ENCODE measurements at places on chromosomes 12 and 14.
A peak's percentile ranks its signal among the peaks of the same experiment; 100 is the strongest.

DNA sequence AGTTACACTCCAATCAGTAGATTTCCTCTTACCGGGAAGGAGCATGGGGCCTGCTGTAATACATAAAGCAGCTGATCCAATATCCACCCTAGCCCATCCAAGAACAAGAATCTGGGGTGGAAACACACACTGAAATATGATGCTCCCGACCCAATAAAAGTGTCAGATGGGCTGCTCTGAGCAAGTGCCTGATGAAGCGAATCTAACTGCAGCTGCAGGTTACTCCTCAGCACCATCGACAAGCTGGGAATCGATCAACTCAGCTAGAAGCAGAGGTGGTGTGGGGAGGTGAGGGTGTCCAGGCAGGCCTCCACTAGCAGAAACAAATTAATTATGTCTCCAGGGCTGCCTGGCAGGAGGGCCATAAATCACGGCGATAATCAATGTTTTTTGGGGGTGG, 64.0 kb upstream of the WSCD2 start:
- no peak for DNase-seq

DNA sequence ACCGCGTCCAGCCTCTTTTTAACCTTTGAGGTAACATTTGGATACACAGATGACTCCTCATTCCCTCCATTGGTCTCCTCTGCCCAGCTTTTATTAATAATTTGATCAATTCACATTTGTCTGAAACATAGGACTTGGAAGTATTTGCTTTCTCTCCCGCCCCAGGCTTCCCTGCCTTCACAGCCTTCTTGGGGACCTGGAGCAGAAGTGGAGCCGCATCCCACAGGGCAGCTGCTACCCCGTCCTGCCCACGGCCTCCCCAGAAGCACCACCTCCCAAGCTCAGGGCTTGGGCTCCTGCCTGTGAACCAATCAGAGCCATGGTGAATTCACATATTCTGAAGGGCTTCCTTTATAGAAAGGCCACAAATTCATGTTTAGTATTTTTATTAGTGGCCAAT, 97.6 kb downstream of the PIWIL1 start:
- no peak for DNase-seq

GRCh38 chr12:108629824-108630476, 3.7 kb downstream of the SELPLG start:
- no peak for DNase-seq

GRCh38 chr14:44880791-44881190, 81.0 kb downstream of the KLHL28 start:
- no peak for DNase-seq

- no peak for DNase-seq
Measured at GRCh38 chr12:101117842-101118241, 92.2 kb downstream of the SLC5A8 start.

- DNase-seq: no peak
Measured at GRCh38 chr12:52210186-52210924, 18.5 kb upstream of the KRT80 start.

DNA sequence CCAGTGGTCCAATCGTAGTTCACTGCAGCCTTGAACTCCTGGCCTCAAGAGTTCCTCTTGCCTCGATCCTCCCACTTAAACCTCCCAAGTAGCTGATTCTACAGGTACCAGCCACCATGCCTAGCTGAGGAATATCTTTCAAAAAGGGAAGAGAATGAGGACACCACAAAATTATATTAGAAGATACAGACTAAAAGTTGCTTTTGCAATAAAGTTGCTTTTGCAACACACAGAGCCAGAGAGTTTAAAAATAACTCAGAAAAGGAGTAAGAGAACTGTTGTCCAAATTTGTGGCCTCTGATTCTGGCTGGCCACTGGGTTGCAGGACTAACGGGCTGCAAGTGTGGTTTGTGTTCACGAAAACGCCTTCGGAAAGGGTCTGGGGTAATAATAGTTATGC, 19.8 kb downstream of the TMEM253 start:
- no peak for DNase-seq

DNA sequence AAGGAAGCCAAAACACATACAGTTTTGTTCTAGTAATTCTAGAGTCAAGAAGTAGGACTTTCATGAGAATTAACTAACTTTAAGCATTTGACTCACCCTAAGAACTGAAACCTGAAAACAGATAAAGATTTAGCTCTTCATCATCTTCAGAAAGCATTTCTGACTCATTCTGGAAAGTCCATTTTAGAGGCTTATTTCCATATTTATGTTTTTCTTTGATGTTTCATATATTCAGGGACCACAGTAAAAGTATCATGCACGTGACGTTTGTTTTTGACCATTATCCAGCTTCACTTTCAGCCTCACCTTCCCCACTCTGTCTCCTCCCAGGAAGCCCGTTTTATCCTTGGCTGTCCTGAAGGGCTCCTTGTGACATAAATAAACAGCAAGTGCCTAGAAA, 79.2 kb downstream of the MDGA2 start:
- DNase-seq: no peak

DNA sequence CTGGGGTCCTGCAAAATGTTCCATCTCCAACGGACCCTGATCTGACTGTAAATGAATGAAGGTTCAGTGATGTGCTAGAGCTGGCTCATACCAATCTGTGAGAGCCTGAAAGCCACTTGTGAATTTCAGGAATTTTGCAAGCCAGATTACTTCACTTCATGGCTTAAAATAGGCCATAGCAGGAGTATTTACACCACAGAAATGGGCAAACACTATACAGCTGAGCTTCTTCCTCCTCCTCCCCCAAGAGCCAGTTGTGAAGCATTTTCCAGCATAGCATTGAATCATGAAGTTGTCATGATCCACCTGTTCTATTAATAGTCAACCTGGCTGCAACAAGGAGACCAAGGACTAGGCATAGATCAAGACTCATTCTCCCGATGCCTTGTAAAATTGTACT, 141.3 kb upstream of the RASSF8 start:
- no peak for DNase-seq

DNA sequence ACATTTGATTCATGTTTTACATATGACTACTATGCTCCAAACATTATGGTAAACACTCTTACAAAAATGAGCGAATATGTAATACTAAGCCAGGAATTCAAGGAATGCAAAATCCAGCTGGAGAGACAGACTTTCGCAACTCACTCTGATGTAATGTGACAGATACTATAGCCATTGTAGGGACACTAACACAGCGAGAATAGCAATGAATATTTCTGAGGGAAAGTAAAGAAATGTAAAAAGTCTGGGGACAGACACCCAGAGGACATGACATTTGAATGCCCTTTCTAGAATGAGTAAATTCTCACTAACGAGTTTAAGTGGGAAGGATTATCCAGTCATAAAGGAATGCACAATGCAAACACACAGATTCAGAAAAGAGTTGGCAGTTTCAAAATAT, 121.9 kb downstream of the PIK3C2G start:
- peak; percentile 78 for DNase-seq

DNA sequence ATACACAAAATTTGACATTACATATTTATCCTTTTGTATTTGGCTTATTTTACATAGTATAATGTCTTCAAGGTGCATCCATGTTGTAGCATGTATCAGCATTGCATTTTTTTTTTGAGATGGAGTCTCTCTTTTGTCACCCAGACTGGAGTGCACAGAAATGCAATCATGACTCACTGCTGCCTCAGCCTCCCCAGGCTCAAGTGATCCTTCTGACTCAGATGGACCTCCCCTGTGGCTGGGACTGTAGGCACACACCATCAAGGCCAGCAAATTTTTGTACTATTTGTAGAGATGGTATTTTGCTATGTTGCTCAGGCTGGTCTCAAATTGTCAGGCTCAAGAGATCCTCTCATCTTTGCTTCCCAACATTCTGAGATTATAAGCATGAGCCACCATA, 214.4 kb upstream of the ALG10B start:
- no peak for DNase-seq

DNA sequence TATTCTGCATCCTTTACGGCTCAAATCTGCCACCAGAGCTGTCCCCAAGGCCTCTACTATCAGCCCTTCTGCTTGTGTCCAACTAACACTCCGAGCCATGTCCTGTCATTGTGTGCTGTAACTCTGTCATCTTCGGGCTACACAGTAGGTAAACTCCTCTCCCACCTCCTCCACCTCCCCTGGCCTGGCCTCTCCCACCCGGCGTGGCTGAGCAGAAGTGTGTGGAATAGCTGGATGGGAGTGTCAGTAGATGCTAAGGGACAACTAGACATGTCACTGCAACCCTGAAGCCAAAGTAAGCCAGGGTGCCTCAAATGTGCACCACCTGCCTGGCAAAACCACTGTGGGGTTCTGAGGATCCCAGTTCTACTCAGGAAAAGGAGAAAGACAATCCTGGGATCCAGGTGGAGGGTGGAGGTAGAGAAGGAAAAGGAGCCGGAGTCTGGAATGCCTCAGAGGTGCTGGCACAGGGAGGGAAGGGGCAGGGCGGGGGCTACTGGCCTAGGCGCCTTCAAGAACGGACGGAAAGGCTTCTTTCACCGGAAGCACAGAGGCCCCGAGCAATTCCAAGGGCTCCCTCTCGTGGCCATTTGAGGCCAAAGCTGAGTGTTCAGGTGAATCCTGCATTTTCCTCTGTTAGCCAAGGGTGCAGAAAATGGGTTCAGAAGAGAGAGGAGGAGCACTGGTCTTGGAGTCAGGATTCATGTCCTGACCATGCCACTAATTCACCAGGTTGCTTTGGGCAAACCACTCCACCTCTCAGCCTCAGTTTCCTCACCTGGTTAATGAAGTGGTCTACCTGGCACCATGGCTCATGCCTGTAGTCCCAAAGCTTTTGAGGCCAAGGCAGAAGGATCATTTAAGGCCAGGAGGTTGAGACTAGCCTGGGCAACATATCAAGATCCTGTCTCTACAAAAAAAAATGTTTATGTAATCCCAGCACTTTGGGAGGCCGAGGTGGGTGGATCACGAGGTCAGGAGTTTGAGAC, 20.5 kb upstream of the FAM181A start:
- no peak for DNase-seq

DNA sequence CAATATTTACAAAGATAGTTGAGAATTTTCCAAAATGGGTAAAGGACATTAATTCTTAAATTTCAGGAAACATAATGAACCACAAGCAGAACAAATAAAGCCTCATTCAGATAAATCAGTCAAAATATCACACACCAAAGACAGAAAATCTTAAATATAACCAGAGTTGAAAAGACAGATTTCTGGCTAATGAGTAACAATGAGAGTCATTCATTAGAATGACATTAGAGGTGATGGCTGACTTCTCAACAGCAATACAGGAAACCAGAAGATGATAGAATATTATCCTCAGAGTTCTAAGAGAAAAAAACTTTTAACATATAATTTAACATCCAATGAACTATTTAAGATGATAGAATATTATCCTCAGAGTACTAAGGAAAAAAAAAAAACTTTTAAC, 124.2 kb downstream of the DENND5B start:
- DNase-seq: peak; percentile 55

DNA sequence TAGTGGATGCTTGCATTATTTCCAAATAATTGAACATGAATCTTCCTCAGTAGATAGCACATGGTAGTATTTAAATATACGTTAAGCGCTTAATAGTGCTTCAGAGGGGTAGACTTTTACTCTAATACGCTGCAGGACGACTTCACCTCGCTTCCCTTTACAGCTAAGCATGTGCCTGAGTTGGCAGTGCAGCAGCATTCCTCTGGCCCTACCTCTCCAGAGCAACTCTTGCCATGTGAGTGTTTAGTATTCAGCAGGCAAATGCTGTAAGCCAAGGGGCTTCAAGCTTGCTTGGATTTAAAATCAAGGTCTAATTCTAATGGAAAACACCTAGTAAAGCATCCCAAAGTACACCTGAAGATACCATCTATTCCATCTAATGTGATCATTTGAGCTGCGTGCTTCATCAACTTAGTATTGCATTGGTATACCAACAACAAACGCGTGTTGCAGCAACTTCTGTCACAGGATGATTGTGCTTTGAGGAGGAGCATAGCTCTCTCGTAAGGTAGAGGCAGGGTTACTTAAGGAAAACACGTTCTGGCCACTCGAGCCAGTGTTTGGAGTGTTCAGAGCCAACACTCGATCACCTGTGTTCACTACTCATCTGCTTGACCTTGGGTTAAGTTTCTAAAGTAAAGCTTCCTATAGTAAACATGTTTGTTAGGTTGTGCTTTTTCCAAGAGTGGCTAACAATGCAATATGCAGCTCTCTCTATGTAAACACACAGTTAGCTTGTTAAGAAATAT, 60.6 kb downstream of the PIWIL1 start:
- DNase-seq: no peak

DNA sequence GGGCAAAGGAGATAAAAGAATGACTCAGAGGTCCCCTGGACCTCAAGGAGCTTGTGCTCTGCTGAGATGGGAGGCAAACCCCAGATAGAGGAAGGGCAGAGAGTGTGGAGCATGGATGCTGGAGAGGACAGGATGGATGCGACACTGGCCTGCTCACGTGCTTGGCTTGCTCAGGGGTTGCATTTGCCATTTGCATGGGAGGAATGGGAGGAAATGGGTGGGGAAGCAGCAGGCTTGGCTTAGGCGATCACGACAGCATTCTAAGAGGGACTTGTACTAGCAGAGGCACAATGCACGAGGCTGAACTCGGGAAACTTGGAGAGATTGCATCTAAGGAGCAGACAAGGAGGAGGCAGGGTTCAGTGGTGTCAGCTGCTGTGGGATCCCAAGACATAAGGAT, 19.8 kb downstream of the CD9 start:
- DNase-seq: no peak

GRCh38 chr12:95583933-95584332, 32.7 kb upstream of the USP44 start:
- no peak for DNase-seq

- no peak for DNase-seq
Measured at GRCh38 chr14:70670992-70671651, 29.4 kb downstream of the TTC9 start.

GRCh38 chr12:53431187-53431586, 7.5 kb downstream of the AMHR2 start:
- no peak for DNase-seq

- no peak for DNase-seq
Measured at GRCh38 chr12:110739894-110740293, 2.8 kb downstream of the PPP1CC start.

DNA sequence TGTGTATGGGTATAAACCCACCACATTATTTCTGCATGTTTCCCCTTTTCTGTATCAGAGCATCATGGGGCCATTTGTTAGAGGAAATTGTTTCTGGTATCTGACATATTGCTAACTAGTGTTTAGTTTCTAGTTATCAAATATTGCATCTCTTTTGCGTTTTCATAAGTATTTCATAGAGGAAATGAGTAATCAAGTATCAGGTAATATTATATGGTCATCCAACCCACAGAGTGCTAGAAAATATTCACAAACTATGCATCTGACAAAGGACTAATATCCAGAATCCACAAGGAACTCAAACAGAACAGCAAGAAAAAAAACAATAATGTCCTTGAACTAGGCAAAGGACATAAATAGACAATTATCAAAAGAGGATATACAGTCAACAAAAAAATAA, 258.9 kb upstream of the LRIG3 start:
- no peak for DNase-seq

DNA sequence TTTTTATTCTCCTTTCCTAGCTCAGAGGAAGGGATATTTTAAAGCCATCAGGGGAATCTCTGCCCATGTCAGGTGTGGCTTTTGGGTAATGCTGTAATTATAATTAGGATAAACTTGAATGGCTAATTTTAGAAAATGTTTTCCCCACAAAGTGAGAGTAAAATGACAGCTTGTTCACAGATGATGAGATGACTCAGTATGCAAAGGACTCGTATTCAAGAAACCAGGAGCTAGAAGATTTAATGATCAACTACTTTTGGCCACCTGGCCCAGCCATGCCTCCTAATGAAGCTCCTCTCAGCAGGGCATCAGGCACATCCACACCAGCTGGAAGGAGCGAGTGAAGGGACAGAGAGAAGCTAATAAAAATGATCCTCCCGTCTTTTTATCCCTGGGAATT, 29.0 kb upstream of the PLEKHG7 start:
- DNase-seq: no peak

- DNase-seq: no peak
Measured at GRCh38 chr14:78631551-78631950, 461.4 kb downstream of the NRXN3 start.
